Mammary epithelial cell (primary cell): ENCODE measurements at places on chromosomes 5 and 9. TPM values are rescaled to one million over a fixed set of nuclear protein-coding genes. Genes with fewer than 3 reads are reported as not detected.

DNA sequence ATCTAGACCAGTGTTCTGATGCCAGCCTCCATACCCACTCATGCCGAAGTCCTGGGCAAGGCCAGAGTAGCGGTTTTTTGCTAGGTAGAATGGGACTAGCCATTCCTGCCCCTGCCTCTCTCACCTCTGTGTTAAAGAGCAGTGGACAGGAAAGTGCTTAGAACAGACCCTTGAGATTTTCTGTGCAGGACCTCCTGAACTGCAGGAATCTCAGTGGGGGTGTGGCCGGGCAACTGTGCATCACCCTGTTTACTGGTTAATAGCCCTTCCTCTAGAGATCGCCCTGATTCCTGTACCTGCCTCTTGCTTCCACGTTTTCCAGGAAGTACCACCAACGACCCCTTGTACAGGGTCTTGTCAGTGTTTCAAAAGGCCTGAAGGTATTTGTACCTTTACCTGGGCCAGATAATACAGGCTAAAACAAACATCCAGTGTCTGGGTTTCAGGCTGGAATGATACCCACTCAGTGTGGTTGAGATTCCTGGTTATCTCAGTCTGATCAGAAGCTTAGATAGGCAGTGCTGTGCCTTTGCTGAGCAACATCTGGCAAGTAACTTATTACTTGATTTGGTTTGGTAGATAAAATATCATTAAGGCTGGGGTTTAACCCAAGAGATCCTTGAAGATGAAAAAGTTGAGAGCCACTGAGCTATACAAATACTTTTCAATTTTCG, 65.9 kb downstream of the RGS3 start:
- DNase-seq, result no peak

The MARCHF11 gene
- total RNA-seq, result not detected in 2 replicates

DNA sequence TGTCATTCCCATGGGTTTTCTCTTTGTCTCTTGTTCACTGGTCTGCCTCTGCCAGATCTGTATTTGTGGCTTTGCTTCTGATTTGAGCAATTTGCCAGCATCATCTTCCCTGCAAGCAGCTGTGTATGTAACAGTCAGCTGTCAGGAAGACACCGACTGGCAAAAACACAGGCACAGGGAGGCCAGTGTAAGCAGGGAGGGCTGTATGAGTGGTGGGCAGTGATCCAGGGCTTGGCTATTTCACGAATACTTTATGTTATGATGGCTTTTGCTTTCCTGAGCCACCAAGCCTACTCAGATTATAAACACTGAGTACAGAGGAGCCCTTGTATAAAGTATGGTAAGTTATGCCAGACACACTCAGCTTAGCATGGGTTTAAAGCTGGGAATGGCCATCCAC, 11.6 kb downstream of the BNIP1 start:
- no peak for DNase-seq

DNA sequence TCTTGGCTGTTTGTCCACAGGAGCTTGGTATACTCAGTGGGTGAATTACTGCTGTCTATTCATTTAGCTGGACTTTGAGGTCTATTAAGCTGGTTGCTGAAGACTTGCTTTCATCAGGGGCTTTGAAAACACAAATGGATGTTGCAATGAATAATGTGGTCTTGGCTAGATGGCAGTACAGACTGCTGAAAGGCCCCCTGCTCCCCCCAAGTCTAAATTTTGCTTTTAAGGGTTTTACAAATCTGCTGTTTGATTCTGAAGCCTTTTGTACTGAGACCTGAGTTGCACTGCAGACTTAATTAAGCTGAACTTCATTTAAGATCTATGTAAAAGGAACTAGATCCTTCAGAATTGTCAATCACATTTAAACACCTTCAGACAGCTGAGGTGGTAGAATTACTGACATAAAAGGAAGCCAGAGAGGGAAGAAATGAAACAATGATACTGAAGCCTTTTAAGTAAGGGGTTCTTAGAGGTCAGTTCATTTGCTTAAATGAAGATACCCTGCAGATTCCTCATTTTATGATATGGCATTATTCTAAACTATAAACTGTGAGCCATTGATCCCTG, 37.3 kb downstream of the KCTD16 start:
- no peak for DNase-seq

The GCNT4 gene
- total RNA-seq, result 9.7 TPM

DNA sequence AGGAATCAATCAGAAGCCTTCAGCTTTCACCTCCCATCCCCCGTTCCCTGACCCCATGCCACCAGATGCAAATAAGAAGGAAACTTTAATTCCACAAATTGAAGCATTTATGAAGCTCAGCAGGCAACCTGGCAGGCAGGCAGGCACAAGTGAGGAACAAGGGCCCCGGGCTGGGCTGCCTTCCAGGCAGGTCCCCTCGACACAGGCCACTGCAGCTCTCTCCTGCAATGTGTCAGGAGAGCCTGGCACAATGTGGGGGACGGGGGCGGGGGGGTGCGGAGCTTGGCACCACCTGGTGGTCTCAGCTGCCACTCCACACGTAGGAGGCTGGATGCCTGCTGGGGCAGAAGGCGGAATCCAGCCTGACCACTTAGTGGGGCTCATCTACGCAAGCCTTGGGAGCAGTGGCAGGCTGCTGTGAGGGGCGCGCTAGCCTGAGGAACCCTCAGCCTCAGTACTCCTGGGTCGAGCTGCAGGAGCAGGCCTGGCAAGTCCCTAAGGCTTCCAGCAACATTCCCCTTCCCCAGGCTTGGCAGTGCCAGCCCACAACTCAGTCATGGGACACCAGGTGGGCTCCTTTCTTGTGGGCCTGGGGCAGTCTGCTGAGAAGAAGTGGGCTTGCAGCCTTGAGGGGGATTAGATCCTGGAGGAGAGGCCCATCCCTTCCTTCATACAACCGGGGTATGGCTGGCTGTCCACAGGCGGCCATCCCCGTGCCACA, 50.2 kb upstream of the KCNMB1 start:
- DNase-seq, result no peak

The TMEFF1 gene
- 0.33 TPM for total RNA-seq

The PCDHGC4 gene
- total RNA-seq, result 2.7 TPM

GRCh38 chr5:175539936-175540335, 61.6 kb downstream of the SFXN1 start:
- no peak for DNase-seq

- DNase-seq, result no peak
Measured at GRCh38 chr9:133490201-133490681, 11.3 kb upstream of the SLC2A6 start.

The TAS2R1 gene
- not detected for total RNA-seq

DNA sequence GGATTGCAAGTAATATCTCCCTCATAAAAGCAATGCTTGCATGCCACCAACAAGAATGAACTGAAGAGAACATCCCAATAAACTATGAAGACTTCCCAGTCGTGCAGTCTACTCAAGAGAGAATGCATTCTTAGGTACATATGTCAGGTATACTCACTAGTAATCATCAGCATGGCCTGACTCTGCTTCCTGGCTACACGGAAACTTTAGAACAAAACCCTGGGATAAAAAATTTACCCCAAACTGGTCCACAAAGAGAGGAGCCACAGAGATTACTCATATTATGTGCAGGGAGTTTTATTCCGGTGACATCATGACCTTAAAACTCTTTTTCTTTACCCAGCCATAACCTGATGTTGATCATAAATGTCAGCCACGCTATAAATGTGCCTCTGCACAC, 57.5 kb upstream of the PAPPA start:
- peak; percentile 82 for DNase-seq

GRCh38 chr5:156834916-156835315, 15.2 kb upstream of the PPP1R2B start:
- no peak for DNase-seq

GRCh38 chr5:38466424-38467189, 89.8 kb downstream of the LIFR start:
- DNase-seq, result no peak

- no peak for DNase-seq
Measured at GRCh38 chr9:83106263-83106662, 43.3 kb upstream of the RASEF start.

DNA sequence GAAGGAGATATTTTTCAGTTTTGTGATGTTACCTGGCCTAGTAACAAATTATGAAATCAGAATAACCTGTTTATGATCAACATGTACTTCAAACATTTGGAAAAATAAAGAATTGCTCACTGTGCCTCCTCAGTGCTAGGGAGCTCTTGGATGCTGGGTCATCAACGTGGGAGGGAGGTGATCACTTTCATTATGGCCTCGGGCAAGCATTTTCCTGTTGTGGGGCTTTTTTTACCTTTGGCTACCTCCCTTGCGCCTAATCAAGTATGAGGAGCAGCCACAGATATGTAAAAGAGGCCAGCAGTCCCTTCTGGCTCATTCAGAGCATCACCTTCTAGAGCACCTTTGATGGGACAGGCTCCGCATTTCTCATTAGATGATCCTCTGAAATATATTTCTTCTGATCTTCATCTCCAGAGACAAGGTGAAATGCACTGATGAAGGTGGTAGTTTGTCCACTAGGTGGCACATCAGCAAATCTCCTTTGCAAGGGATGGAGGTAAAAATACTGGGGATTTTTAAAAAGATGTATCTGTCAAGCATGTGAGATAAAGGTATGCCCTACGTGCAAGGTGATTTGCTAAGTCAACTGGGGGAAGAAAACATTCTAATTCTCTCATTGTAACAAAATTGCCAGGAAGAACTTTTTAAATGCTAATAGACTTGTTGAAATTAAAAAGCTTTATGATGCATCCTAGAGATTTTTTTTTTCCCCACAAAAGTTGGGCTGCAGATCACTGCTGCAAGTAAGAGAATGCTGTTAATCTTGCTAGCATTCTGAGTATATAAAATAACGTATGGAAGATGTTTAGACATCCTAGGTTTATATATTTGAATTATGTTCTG, 218.2 kb downstream of the MAST4 start:
- DNase-seq, result peak; percentile 66

The HK3 gene
- not detected for total RNA-seq

DNA sequence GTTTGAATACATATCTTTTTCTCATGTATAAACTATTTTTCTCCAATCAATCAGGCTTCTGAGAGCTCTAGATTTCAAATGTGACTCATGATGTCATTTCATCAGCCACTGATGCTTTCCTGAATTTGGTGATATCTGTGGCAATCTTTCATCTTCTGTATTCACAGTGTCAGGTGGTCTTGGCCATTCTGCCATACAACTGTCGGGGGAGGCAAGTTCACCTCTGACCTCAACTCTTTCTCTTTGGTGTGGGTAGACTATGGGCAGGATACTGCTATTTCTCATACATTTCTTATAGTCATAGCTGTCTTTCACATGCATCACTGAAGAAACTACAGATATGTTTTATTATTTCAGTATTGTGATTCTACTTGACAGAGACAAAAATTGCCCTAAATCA, 414.1 kb upstream of the MEF2C start:
- DNase-seq, result no peak

The FXN gene
- total RNA-seq, result 18.1 and 19.6 TPM in 2 replicates

DNA sequence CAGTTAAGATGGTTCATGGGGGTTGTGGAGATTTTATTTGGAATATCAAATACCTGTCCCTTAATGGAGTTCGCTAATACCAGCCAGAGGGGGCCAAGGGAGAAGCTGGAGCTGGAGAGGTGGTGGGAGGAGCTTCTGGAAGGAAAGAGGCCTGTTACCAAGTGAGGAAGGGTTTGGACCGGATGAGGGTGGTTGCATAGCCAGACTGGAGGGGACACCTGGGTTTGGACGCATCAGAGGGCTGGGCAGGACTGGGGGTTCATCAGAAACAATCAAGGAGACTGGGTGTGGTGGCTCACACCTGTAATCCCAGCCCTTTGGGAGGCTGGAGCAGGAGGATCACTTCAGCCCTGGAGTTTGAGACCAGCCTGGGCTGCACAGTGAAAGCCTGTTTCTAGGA, 111.8 kb upstream of the IER5L start:
- no peak for DNase-seq

DNA sequence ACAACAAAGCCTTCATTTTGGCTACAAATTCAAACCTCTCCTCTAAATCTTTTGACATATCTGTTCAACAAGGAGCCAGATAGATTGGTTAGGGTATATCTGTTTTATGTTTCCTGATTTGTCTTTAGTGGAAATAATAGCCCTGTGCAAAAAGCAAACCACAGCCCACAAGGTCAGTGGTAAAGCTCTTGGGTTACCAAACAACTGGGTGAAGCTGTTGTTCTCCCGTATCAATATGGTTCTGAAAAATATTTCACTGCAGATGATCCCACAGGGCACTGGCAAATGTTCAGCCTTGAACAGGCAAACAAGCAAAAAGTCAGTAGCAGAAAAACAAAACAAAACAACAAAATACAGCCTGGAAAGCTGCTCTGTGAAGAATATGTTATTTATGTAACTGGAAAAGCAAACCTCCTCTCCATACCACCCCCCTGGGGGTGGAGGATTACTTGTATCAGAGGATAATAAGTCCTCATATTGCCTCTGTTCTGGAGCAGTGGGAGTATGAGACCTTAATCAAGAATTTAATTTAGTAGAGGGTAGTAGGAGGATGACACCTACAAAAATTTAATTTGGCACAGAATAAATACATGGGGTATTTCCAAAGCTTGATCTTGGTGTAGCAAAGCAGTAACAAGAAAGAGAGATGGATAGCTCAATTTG, 20.8 kb upstream of the PTBP3 start:
- no peak for DNase-seq
